Right ventricle myocardium inferior (tissue), 1 donor: ENCODE measurements at places on chromosomes 7 and 10.

- DNase-seq: no peak
These were observed 240.8 kb upstream of the SLC26A5 start for GRCh38 chr7:103686763-103687162.

DNA sequence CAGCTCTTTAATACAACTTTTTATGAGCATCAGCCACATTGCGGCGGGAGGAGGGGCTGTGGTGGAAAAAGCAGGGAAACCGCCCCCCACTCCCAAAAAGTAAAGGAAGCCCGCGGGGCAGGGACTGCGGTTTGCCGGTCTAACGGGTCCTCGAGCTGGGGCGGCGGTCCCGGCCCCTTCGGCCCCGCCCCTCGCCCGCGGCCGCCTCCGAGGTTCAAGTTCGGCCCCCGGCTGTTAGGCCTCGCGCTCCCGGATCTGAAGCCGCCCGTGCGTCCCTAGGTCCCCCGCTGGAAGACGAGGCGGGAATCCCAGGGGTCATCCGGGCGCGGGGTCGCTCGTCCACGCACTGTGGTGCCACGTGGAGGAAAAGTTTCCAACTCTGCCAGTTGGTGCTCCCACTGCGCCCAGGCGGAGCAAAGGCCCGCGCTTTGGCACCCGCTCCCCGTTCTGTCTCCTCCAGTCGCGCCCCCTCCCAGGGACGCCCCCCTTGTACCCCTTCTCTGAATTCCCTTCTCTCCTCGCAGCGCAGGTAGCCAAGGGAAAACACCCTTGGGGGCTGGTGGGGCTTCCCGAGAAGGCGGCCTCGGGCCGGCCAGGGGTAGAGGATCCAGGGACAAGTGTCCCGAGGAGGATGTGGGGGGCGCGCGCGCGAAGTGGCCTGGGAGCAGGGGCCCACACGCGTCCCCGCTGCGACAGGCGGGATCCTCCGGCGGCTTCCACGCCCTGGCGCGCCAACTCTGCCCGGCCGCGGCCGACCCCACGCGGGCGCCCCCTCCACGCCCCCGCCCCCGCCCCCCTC lies 798 bp upstream of the AUTS2 start:
- peak; percentile 73 for DNase-seq

DNA sequence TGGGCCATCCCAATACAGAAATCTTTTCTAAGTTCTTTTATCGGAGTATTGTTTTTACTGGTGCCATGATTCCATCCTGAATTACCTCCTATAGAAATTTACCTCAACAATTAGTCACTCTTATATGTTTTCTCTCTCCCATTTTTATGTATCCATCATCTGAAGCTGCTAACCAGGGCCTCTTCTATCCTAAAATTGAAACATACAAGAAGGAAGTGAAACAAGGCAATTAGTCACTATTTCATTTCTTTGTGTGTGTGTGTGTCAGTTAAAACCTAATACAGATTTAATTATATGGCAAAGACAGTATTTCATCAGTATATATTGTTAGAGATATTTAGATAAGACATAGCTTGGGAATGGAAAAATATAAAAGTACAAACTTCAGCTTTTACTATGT lies 148.4 kb upstream of the AHR start:
- no peak for DNase-seq

GRCh38 chr7:27071622-27072390 lies 24.0 kb downstream of the HOXA1 start:
- no peak for DNase-seq

- no peak for DNase-seq
These were observed 175.3 kb upstream of the TMEM229A start for GRCh38 chr7:124208173-124208572.

DNA sequence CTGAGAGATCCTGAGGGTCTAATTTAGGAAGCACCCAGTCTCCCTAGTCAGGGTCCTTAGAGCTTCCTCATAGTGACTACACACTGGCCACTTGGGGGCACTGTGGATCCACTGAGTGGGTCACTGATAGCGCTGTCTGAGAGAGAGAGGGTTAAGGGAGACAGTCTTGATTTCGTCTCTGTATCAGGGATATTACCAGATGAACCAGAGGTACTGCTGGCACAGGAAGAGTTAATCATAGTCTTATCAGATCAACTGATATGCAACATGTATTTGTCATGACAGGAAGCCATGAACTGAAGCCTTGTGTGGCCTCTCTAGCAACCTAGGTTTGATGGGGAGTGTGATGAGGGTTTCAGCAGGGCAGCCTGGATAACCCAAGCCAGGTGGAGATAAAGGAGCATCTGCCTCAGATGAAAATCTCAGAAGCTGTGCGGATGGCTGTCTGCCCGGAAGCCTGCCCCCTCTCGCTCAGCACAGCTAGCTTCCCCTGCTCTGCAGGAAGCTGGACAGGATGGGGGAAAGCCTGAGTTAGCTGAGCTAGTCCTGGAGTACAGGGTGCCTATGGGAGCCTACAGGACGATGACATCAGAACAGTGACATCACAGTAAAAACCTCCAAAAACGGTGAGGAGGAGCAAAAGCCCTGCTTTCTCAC lies 214.0 kb upstream of the PRSS1 start:
- DNase-seq: no peak

- DNase-seq: no peak
These were observed 40.3 kb downstream of the TNPO3 start for GRCh38 chr7:129014501-129015101.

DNA sequence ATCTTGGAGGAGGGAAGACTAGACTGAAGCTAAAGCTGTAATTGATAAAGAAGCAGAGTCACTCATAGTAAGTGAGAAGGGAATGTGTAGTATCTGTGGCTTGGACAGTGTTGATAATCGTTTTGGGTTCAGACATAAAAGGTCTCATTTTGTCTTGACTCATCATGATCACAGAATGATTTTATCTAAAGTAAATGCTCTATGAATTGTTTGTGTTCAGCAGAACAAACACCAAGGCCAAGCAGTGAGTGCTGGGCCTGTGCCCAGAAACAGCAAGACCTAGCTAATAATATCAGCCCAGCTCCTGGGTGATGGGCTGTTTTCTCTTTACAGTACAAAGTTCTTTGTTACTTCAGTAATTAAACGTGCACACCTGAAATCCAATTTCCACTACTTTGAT lies 26.7 kb upstream of the CD36 start:
- DNase-seq: peak; percentile 72

GRCh38 chr10:13852872-13853271 lies 266.1 kb downstream of the PRPF18 start:
- no peak for DNase-seq

GRCh38 chr7:34739651-34740300 lies 81.8 kb downstream of the NPSR1 start:
- no peak for DNase-seq

- DNase-seq: peak; percentile 64
These were observed 7.6 kb downstream of the AEBP1 start for GRCh38 chr7:44111761-44112160.

DNA sequence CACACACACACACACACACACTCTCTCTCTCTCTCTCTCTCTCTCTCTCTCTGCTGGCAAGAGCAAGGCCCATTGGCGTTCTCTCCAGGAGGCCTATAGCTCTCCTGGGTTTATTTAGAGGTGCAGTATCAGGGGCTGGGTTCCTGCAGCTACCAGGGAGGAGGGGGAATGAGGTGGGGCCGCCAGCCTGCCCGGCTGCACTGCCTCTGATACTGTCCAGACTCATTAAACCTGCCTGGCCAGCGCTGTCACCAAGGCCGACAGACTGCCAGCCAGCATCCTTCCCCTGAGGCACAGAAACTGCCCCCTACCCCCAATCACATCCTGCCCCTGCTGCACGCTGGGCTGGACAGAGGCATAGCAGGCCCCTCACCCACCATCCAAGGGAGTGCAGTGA lies 4.3 kb downstream of the PRRT4 start:
- no peak for DNase-seq

- DNase-seq: no peak
These were observed 62.2 kb downstream of the VIM start for GRCh38 chr10:17290226-17290625.

DNA sequence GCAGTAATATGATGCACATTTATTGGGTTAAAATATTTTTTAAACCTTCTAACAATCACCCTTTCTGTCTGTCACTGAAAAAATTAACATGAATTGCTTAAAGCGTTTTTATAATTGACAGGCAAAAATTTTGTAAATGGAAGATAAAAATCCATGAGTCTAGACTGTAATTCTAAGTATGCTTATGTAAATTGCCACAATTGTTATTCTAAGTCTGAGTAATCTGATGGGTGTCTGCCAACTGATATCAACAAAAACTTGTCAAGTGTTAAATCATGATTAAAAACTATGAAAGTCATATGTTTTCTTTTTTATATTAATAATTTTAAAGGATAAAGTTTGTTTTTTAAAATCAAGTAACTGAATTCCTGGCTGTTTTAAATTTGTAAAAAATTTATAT lies 208.2 kb downstream of the CDK14 start:
- no peak for DNase-seq

GRCh38 chr7:71361451-71362032 lies 229.6 kb downstream of the GALNT17 start:
- DNase-seq: no peak

- no peak for DNase-seq
These were observed 12.0 kb upstream of the NRCAM start for GRCh38 chr7:108468246-108468645.

DNA sequence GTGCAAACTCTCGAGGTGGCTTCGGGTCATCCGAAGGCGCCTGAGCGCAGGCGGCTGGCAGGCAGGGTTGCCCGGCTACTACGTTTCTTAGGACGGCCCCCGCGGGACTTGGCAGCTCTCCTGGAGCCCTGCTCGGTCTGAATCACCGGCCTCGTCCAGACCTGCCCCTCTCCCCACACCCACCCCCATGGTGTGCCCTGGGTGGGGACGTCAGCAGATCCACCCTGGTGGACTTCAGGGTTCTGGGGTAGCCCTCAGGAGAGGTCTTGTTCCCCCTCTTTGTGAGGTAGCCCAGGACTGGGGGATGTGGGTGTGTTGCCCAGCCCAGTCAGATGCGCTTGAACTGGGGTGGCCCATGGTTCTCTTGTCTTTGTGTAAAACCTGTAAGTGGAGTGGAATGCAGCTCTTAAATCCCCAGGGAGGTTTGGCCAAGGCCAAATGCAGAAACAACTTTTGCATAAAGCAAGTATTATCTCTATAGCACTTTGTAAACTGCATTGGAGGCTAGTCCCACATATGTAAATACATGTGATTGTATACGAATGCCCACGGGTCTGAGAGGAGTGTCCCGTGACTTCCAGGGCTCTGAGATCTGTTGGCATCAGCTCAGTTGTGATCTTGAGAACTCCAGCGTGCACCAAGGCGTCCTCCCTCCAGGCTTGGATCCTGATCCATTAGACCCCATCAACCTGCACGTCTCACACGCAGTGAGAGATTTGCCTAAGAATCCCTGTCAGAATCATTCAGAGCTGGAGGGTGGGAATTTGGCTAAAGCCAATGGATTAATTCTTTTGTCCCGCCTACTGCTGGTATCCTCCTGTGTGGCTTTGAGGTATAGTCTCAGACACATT lies 1.8 kb downstream of the PFKFB3 start:
- DNase-seq: peak; percentile 76

GRCh38 chr7:100880645-100881044 lies 5.7 kb downstream of the SRRT start:
- peak; percentile 2 for DNase-seq

GRCh38 chr10:131167036-131167860 lies 144.3 kb downstream of the TCERG1L start:
- DNase-seq: no peak

GRCh38 chr10:121418126-121418777 lies 180.0 kb downstream of the FGFR2 start:
- no peak for DNase-seq

- no peak for DNase-seq
These were observed 48.6 kb downstream of the CUL1 start for GRCh38 chr7:148747274-148747673.

DNA sequence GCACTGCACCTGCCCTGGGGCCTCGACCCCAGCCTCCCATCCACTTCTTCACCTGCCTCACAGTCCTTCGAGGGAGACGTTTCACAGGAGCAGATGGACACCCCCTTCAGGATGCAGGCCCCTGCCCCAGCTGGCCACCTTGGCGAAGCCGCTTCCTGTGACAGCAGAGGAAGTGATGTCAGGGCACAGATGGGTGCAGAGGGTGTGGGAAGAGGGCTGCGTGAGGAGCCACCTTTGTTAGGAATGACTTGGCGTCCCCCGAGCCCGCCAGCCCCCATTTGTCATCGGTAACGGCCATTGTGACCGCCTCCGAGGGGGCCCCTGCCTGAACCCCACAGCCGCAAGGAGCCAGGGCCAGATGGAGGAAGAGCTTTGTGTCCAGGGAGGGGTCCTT lies 47.4 kb upstream of the SLC29A3 start:
- peak; percentile 53 for DNase-seq

DNA sequence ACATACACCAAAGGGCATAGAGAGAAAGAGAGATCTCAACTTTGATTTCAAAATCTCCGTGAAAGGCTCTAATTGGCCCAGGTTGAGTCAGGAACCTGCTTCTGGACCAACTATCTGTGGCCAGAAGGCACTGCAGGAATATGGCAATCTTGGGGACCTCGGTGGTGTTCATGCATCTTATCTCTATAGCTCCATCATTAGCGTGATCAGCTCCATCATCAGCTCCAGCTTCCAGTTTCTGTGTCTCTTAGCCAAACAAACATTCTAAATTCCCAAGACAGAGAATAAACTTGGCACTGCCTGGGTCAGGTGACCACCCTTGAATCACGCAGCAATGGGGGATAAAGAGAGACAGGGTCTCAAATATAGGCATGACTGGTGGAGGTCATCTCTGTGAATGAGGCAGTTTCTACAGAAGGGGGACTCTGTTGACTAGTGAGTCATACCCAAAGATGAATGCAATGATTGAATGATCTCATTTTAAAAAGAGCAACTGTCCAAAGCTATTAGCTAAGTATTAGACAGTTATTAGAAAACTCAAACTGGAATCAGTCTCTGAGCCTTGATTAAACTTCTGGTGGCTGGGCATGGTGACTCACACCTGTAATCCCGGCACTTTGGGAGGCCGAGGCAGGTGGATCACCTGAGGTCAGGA lies 5.4 kb upstream of the NRF1 start:
- no peak for DNase-seq

- DNase-seq: no peak
These were observed 57.3 kb upstream of the TMEM72 start for GRCh38 chr10:44853796-44854195.

GRCh38 chr7:149414745-149415390 lies 46.0 kb downstream of the ZNF777 start:
- DNase-seq: peak; percentile 81

DNA sequence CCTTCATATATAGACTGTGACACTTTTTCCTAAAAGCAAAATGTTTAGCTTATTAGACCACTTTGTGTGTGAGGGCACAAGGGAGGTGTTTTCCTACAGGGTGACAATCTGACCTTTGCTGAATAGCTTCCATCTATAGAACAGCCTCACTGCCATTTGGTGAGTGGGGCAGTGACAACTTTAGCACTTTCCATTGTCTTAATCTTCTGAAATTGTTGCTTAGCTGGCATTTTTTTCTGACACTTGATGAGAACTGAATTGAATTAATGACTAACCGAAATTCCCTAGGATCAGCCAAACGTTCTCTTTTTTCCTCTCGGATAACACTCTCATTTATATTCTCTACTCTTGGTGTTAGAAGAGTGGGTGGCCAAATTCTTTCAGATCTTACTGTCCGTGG lies 30.2 kb downstream of the KDM7A start:
- no peak for DNase-seq

- DNase-seq: no peak
These were observed 67.8 kb downstream of the CTBP2 start for GRCh38 chr10:125092564-125093031.
